ENCODE measurements at places on chromosomes 11 and 22.

DNA sequence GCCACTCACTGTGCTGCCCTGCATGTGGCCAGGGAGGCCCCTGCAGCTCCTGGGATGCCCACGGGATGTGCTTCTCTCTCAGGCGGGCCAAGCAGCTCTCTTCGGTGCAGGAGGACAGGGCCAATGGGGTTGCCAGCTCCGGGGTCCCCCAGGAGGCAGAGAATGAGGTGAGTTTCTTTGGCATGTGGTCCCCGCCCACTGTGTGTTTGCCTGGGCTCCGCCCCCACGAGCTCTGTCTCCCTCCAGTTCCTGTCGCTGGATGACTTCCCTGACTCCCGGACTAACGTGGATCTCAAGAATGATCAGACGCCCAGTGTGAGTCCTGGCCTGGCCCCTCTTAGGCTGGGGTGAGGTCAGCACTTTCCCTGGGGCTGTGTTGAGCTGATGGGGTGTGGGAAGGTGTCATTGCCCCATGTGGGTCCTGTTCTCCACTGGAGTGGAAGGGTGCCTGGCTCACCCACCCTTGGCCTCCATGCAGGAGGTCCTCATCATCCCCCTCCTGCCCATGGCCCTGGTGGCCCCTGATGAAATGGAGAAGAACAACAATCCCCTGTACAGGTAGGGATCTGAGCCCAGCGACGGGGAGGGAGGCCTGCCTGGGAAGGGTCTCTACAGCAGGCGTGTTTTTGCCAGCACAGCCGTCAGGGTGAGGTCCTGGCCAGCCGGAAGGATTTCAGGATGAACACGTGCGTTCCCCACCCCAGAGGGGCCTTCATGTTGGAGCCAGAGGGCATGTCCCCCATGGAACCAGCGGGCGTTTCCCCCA, 7.7 kb downstream of the SCO2 start:
- DNase-seq = no peak

GRCh38 chr11:57751176-57751575, 443 bp downstream of the BTBD18 start:
- DNase-seq = no peak

GRCh38 chr22:43753688-43754087, 58.4 kb downstream of the EFCAB6 start:
- no peak for DNase-seq

DNA sequence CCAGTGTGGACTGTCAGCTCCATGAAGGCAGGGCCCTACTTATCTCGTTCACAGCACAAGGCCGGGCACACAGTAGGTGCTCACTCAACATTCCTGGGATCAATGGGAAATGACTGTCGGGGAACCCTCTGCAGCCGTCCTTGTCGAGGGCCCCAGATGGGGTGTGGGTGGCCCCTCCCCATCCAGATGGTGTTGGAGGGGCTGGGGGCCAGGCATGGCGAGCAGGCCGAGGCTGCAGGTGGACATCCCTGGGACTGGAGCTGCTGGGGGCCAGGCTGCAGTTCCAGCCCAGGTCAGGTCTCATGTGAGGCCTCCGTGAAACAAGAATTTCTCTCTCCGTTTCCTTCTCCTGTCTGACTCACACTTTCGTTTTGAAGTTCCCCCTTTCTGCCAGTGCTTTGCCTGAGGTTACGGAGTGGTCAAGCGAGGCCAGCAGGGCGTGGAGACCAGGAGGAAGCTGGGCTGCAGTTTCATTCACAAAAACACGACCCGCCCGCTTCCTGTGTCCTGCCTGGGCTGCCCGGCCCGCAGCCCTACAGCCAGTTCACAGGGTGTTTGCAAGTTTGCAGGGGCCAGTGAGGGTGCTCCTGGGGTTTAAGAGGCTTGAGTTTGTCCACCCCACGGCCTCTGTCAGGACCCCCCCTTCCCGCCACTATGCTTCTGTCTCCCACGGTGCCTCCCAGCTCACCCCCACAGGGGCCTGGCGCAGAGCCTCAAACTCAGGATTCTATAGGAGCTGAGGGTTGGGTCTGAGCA, 4.5 kb downstream of the MYEOV start:
- DNase-seq = no peak

- DNase-seq = no peak
Observed at GRCh38 chr11:19441752-19442553, 201.2 kb upstream of the E2F8 start.

DNA sequence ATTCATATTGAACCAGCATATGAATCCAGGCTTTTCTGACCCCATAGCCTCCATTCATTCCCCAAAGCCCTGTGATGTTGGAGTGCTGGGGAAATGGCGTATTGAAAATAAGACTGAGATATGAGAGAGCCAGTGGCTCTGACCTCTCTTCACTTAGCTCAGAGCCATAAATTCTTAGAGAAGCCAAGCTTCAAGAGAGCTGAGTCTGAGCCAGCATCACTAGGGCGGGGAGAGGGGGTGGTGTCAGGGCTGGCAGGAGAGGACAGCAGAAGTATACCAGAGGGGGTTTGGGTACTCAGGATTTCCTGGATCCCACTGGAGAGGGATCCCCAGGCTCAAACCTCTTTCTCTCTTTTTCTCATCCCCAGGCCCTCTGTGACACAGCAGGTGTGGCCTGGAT, 16.7 kb upstream of the MOGAT2 start:
- no peak for DNase-seq

GRCh38 chr22:48083502-48083901, 1321.1 kb downstream of the TBC1D22A start:
- DNase-seq = no peak

- DNase-seq = no peak
Observed at GRCh38 chr22:43818981-43819380, 6.9 kb upstream of the EFCAB6 start.

GRCh38 chr11:32391956-32392553, 43.3 kb downstream of the WT1 start:
- no peak for DNase-seq

GRCh38 chr22:27726686-27727449, 74.7 kb downstream of the MN1 start:
- no peak for DNase-seq

GRCh38 chr11:83933008-83933407, 646.8 kb upstream of the CCDC90B start:
- DNase-seq = no peak

- no peak for DNase-seq
Observed at GRCh38 chr11:70622091-70622490, 223.8 kb downstream of the CTTN start.

GRCh38 chr22:17896586-17896985, 122.3 kb upstream of the BID start:
- no peak for DNase-seq

GRCh38 chr11:64969209-64969608, 2.7 kb downstream of the MAJIN start:
- no peak for DNase-seq

DNA sequence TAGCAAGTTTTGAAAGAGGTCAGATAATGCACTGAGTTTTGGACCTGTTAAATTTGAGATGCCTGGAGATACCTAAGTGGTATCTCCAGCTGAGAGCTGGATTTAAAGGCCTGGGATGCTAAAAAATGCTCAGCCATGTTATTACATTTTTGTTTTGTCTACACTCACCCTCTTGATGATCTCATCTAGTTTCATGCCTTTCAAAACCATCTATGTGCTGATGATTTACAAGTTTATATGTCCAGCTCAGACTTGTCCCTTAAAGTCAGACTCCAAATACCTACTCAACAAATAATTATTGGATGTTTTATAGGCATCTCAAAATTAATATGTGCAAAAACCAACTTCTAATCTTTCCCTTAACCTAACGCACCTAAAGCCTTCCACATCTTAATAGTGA, 103.6 kb upstream of the OR9G4 start:
- no peak for DNase-seq

DNA sequence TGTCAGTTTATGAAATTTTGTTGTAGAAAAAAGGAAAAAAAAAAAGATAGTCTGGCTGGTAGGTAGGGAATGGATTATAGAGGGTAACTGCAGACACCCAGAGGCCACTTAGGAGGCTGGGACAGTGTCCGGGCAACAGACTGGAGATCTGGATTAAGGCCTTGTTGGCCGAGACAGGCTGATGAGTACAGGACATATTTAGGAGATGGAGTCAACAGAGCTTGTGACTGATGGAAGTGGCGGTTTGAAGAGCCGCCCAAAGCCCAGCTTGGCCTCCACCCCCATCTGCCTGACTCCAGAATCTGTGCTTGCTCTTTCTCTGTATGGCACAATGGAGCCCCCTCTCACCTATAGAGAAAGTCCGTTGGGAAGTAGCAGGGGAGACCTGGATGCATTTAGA, 7.6 kb downstream of the PLEKHB1 start:
- DNase-seq = no peak

DNA sequence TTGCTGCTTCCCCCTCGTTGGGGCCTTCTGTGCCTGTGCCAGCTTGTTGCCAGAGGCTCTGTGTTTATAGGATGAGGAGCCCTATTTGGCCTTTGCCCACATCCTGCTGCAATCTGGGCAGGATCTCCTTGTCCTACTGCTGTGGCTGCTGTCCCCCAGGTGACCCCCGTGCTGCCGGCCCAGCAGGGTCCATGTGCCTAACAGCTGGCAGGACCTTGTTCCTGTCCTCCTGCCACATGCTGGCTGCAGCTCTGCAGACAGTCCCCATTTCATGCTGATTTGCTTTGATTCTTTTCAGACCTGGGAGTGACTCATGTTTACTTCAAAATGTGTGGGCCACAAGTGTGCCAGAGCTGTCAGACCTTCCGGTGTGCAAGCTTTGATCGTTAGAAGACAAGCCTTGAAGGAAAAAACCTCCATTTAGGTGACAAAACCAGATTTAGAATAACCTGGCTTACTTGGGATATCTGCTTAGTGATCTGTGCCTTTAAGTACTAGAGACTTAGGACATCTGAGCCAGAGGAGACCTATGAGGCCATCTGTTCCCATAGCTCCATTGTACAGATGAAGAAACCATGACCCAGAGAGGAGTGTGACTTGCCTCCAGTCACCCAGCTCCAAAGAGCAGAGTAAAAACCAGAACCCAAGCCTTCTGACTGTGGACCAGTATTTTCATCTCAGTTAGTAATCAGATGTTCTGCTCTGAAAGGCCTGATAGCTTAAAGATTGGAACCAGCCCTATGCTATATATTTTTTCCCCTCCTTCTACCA, 11.1 kb downstream of the NAV2 start:
- DNase-seq = no peak

GRCh38 chr11:890794-891540, 19.6 kb downstream of the CHID1 start:
- DNase-seq = no peak

DNA sequence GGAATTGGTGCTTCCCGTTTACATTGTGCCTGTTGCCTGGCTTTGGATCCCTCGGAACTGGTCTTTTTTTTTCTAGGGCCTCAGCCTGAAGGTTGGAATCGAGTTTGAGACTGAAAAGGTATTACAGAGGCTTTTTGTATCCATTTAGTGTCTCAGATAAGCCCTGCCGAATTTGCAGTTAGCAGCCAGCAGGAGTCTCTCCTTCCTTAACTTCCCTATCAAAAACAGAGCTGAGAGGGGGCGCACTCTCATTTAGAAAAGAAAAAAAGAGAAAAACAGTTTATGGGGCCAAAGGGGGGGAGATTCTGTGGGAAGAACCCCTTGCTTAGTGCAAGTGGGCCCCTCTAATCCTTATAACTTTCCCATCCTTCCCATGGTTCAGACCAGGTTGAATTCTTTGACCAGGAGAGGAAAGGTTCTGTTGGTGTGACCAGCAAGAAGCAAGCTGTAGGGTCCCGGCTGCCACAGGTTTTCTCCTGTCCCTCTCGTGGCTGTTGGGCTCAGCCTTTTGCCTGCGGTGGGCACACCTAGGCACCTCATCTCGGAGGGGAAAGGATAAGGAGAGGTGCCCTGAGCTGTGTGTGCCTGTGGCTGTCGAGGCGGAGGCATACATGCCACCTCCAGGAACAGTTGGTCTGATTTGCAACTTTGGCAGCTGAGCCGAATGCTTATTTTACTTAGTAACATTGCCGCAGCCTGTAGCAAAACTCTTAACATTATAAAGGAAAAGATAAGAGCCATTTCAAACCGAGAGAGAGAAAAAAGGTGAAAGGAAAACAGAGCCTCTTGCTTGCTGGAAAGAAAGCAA, 565.0 kb upstream of the CNTN5 start:
- no peak for DNase-seq

GRCh38 chr11:132821014-132821413, 711.3 kb downstream of the OPCML start:
- no peak for DNase-seq

DNA sequence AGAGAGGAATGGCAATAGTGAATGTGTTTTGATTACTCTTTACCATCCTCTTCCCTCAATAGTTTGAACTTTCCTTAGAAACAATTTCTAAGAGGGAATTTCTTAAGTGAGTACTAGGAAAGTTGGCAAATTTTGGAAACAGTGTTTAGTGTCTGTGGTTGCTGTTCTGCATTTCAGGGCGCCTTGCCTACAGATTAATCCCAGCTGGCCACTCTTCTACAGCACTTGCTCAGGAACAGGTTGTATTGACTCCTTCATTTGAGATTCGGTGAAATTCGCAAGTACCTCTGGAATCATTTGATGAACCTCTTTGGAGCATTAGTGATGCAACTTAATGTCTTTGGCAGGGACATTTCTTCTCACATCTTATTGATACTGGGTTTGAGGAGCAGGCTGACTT, 28.3 kb downstream of the JAM3 start:
- no peak for DNase-seq
